Lower lobe of right lung (tissue), 2 donors: ENCODE measurements at places on chromosomes 7 and 10. TPM values are rescaled to one million over a fixed set of nuclear protein-coding genes. Genes with fewer than 3 reads are reported as not detected.

TACC2 gene
- 141 TPM for total RNA-seq

DNA sequence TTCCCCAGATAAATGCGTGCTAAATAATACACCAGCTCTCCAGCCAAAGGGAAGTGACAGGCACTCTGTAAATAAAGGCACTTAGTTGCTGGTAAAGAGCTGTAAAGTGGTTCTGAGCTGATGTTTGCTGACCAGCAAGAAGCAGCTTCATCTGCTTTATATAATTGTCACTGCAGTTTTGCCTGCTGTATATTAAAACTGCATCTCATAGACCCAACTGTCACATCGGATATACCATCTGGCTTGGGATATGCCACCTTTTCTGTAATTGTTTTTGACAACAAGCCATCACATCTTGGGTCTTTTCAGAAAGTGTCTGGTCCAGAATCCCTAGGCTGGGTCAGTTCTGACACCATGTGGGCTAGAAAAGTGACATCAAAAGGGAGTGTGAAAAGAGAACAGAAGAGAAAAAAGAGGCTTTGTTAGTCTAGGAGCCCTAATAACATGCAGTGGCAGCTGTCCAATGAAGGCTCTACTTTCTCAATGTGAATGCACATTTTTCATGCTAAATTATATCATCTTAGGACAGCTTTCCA lies 697.6 kb downstream of the KCNMA1 start:
- no peak for DNase-seq

GRCh38 chr10:29811751-29812427 lies 177.1 kb upstream of the SVIL start:
- DNase-seq = no peak

DNA sequence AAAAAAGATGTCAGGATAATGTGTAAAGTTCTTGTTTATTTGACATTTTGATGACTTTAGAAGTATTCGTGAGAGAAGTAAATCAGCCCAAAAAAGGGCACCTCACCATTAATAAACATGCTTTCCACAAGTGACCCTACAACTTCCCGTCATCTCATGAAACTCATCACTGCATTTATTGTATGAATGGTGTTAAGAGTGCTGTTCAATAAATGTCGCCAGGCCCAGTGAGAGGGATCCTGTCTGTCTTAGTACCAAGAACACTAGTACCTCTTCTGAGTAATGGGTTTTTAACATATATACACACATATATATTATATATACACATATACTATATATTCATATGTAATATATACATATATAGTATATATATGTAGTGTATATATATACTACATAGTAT lies 61.9 kb downstream of the TMEM26 start:
- DNase-seq = no peak

DNA sequence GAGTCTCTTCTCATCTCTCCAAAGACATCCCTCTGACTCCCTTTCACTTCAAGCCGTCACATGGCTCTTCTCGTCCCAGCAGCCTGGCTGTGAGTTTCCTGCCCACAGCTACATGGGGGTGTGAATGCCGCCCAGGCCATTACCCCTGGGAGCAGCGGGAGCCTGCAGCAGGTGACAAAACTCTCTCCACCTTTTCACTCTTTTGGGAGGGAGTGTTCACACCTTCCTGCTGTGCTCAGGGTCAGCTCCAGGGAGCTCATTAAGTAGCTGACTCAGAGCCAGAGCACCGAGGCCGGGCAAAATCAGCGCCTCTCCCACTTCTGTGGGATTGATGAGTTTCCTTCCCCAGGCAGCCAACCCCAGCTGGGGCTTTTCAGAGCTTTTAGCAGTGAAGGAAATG lies 271.3 kb downstream of the TYW1 start:
- no peak for DNase-seq
